ENCODE measurements at places on chromosomes 5 and 9.

GRCh38 chr9:129108805-129109536 is 1.6 kb downstream of the CRAT start:
- no peak for DNase-seq

DNA sequence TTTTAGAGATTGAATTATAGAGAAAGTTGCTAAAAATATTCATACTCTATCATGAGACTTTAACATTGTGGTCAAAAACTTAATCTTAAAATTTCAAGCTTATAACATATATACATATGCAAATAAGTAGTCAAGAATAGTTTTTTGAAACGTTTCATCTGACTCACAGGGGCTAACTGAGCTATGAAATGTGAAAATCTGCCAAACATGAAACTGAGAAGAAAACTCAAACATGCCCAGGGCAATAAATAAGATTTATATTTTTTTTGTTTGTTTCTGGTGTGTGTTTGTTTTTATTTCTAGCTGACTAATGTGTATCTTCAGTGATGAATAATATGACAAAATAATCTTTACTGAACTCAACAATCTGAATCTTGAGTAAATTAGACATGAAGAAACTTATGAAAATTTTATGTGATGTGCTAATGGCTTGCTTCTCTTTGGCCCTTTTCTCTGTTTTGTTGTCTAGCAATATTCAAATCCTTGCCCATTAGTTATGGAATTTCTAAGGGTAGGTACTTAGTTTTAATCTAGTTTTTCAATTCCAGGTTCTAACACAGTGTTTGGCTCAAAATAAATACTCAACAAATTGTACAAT is 99.9 kb downstream of the FAM174A start:
- DNase-seq = no peak

- no peak for DNase-seq
Measured at GRCh38 chr9:109498195-109499092, at the start of gene PTPN3. Gene PTPN3, minus strand, starts transcription at chr9:109498307. Its CDS starts 34,873 bp downstream, at chr9:109463434.

DNA sequence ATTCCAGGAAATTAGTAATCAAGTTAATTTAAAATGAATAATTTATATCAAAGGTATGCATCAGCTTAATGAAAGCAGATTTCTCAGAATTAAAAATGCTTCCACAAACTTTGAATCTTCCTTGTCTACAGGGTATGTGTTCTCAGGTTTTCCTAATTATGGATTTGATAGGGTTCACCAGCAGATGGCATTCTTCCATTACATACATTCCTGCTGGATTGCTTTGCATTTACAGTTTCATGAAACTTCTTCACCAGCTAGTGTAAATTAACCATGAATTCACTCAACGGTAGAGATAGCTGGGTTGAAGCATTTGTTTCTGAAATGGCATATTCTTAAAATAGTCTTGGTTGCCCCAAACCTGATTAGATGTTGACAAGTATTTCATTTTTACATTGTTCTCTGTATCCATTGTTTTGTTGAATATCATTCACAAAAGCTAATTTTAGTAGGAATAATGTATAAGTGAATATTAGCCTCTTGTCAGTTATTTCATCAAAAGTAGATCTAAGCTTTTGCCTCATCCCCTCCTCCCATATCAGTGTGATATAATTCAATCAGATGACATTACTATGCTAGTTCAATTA is 68.7 kb upstream of the WDR41 start:
- no peak for DNase-seq

DNA sequence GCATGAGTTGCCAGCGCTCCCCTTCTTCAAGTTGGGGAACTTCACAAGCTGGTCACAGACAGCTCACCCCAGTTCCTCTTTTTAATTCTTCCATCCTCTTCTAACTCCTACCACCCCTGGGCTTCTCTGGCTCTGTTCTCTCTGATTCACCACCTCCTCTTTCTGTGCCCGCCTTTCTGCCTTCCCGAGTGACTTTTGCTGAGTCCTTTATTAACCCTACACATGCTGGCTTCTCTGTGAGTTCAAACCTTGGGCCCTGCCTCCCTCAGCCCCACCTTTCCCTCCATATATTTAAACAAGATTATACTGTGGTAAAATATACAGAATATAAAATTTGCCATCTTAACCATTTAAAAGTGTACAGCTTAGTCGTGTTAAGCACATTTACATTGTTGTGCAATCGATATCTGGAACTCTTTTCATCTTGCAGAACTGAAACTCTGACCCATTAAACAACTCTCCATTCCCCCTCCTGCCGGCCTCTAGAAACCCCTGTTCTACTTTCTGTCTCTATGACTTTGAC is 32.0 kb downstream of the SLC46A2 start:
- DNase-seq = no peak

DNA sequence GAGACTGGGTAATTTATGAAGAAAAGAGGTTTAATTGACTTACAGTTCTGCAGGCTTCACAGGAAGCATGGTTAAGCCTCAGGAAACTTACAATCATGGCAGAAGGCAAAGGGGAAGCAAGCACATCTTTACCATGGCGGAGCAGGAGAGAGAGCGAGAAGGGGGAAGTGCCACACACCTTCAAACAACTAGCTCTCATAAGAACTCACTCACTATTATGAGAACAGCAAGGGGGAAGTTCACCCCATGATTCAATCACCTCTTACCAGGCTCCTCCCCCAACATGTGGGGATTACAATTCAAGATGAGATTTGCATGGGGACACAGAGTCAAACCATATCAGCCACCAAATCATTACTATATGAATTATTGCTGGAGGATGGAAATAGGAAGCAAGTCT is 30.3 kb upstream of the STX17 start:
- no peak for DNase-seq

DNA sequence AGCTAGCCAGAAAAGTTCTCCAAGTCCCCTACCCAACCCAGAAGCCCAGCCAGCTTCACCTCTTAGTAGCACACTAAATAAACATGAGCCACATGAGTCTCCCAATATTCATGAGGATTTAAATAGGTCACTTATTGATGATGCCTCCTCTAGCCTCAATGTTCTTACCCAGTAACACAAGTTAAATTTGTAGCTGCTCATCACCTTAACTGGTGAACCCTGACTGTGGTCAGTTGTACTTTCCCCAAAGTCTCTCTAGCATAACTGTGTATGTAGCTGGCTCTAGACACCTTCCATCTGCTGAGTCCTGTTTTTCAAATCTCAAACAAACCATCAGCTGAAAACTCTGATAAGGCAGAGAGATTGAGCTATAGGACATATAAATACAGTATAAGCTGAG is 100.3 kb upstream of the ELAVL2 start:
- DNase-seq = no peak

GRCh38 chr5:137366526-137366925 is 132.6 kb downstream of the SPOCK1 start:
- DNase-seq = no peak

DNA sequence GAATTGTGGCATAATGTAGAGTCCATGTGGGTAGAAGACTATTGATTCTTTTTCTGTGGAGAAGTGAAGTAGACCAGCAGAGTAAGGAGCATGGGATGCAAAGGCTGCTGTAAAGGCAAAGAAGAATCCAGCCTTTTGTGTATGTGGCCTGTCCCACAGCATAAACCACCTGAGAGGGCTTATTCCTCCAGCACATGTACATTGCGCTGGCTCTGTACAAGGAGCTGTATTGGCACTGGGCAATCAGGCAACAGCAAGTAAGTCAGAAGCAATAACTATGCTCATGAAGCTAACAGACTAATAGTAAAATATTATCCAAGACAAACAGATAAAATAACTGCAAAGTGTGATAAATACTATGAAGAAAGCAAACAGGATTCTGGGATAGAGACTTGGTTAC is 86.2 kb downstream of the LURAP1L start:
- DNase-seq = no peak

Data from NCI-H1417 treated with DMSO at 0.1 percent for 48 hours (cell line).